ENCODE measurements at places on chromosomes 6 and 20. TPM values are rescaled to one million over a fixed set of nuclear protein-coding genes. Genes with fewer than 3 reads are reported as not detected.

- no peak for DNase-seq
These were observed 13.0 kb downstream of the SLC35F1 start for GRCh38 chr6:117919775-117920729.

DNA sequence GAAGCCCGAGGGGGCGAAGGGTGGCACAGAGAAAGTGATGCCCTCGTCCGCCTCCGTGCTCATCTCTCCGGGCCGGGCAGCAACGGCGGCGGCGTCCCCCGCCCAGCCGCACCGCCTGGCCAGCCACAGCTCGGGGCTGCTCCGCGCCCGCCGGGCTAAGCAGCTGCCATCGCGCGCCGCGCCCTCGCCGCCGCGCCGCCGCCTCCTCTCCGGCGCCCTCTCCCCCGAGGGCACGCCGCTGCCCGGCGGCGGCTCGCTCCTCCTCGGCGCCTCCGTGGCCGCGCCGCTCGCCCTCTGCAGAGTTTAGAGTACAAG lies 225 bp downstream of the MAP3K5 start:
- DNase-seq, result no peak

The LINC00237 gene
- total RNA-seq, result not detected

DNA sequence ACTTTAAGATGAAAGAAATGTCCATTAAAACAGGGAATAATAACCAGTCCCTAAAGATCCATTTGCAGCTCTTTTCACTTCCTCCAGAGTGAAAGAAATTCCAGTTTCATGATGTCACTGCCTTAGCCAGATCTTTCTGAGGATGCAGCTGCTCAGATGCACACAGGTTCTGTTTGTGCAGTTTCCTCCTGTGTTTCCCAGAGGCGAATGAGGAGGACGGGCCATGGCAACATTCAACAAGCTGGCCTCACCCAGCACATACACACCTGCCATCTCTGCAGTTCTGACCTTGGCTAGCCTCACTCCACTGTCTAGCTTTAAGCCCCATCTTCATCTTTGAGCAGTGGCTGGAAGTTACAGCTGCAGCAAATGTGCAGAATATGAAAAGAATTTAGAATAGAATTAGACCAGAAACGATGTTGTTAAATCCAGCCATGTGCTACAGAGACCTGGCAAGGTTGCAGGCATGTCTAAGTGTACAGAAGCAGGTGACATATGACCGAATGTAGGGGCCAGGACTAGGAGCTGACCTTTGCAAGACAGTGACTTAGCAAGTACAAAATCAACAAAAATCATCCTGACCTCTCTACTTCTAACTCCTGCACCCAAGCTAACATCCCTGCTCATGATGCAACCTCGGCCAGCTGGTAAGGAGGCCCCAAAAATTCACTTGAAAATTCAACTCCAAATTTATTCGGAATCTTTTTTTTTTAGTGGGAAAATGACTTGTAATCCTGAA lies 35.0 kb downstream of the FAM50B start:
- DNase-seq, result no peak

DNA sequence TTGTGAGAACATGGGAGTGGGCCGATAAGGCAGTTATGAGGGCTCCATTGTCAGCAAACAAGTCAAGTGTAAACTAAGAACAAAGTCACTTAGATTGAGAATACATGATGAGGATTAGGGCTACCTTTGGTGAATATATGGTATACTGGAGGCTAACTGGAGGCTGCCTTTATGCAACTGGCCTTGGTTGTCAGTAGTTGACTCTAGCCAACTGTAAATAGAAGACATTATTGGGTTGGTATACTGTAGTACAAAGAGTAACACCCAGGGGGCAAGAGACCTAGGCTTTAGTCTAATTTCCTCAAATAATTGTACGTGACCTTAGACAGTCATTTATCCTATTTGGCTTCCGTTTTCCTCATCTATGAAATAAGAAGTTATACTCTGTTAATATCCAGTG lies 235.2 kb downstream of the ARID1B start:
- no peak for DNase-seq

The ADGRF5 gene
- 4.9 TPM for total RNA-seq

DNA sequence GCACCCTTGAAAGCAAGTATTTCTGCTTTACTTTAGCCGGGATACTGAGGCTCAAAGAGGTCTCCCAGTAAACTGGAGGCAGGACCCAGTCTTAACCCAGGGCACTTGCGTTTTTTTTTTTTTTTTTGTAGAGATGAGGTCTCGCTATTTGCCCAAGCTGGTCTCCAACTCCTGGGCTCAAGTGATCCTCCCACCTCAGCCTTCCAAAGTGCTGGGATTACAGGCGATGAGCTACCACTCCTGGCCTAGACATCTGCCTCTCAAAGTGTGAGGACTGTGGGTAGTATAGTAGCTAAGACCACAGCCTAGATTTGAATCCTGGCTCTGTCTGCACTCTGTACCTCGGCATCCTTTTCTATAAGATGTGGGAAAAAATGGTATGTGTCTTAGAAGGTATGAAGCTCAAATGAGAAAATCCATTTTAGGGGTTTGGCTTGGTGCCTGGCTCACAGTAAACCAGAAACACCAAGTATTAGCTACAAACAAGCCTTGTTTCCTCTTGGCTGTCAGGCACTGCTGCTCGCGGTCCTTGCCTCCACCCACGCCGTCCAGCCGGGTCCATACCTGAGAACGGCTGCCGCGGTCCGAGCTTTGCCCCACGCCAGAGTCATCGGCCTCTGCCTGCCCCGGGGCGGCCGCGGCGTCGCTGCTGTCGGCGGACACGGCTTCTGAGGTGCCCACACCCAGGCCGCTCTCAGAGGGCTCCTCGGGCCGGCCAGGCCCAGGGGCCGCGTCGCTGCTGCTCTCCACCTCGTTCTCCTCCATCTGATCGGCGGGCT lies 1.2 kb downstream of the ZNF335 start:
- no peak for DNase-seq

DNA sequence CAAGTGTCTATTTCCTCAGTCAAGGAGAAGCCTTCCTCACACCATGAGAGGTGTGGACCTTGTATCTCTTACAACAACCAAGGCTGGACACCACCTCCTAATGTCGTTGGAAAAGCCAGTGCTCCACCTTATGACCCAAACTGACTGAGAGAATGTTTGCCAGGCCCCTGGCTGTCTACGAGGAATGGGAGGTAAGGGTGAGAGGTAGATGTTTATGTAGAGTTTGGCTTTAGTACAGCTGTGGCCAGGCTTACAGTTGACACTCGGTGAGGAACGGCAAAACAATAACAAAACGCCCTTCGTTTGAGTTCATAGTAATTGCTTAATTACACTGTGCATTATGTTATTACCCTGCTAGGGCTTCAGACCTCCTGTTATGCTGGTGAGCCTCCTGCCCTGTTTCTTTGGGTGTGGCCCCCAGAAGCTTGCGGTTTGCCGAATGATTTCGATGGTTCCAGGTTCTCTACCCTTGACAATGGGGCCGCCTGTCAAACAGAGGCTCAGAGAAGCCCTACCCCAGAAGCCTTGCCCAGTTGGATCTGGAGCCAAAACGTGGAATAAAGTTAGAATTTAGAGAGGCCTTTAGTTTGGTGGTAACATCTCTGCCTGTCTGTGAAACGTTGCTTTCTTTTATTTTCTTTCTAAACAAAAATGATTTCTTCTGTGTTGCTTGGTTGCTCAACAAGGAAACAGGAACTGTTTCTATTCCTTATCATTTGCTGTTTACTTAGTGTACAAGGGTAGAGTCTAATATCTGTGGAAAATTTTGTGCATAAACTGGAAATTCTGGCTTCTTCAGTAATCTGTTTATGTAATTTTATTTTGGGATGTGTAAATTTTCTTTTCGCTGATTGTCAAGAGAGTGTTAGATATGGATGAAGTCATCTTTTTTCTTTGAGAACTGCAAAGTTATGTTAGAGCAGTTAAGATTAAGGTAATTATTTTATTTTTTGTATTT lies 60.4 kb upstream of the FOXQ1 start:
- no peak for DNase-seq

DNA sequence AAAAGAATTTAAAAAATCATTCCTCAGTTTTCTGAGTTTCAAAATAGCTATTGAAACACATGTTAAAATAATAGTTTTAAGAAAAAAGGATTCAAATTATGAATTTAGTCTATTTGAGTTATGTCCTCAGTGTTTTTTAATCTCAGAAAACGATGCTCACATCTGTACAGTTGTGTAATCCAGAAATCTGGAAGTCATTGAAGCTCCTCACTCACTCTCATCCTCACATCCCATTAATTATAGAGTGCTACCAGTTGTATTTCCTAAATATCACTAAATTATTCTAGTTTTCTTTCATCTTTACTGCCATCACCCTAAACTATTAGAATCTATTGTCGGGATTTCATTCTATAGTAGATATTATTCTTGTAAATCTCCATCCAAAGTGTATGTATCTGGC lies 234.7 kb upstream of the RIMS1 start:
- DNase-seq, result no peak

GRCh38 chr6:155152211-155153076 lies 111.4 kb upstream of the CLDN20 start:
- DNase-seq, result no peak

DNA sequence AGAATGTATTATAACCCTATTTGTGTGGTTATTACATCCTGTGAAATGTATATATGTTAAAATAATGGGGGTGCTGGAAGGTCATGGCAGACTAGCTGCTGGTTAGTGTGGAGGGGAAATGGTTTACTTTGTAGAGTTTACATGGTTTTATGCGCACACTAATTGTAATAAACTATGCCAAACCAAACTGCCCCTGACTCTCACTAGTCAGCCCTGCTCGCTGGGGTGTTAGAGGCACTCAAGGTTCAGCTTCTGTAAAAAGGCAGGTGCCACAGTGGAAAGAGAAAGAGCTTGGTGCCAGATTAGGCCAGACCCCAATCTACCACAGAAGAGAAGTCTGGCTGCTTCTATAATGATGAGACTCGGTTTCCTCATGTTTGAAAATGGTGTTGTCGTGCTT lies 52.7 kb downstream of the GOPC start:
- DNase-seq, result no peak

The DOK5 gene
- total RNA-seq, result 0.08 TPM

The OR2H2 gene
- not detected for total RNA-seq

DNA sequence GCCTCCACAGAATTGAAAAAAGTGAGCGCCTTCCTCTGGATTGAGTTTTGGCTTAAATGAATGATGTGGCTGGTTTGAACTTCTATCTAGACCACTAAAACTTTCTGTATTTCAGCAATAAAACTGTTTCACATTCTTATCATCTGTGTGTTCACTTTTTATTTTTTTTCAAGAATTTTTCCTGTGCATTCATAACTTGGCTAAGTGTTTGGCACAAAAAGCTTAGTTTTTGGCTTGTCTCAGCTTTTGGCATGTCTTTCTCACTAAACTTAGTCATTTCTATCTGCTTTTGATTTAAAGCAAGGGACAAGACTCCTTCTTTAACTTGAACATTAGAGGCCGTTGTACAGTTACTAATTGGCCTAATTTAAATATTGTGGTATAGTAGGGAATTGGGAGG lies 1015.1 kb downstream of the EPHA7 start:
- DNase-seq, result no peak

The SNRPB gene
- 111 TPM for total RNA-seq

DNA sequence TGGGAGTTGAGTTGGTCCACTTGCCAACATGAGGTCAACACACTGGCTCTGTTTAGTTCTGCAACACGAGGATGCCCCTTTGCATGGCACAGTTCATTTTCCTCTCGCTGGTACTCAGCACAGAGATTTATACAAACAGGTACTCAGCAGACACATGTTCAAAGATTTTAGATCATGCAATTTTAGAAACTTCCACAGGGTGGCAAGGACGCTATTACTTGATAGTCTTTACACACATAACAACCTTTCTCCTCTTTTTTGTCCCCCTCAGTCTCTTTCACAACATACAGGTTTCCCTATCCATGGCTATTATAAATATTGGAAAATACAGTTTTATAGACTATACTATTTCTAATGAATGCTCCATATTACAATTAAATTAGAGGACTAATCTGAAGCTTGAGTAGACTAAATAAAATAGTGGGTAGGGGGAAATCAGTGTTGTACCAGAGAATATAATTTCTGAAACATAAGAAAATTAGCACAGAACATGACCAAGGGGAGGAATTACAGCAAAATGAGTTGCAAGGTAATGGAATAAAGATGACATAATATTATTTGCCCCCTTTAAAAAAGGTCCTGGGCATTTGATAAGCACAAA lies 331.8 kb upstream of the BTBD3 start:
- no peak for DNase-seq

DNA sequence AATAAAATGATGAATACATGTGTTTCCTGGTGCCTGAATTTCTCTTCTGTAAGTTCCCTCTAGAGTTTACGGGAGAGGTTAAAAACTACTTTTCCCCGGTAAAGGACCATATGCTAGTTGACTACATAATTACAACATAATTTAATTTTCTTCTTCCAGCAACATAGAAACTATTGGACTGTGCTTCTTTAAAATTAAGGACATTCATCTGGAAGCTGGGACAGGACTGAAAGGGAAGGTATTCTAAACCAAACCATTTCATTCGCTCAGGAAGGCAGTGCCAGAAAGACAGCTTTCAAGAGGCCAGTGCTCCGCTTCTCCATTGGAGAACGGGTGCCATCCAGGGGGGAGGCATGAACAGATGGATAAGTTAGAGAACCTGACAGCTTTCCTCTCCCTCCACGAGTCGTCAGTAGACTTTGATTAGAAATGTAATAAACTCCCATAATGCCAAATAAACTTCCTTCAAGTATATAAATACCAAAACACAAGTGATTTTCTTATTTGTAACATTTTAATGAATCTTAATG lies 458.0 kb upstream of the SOX4 start:
- no peak for DNase-seq

DNA sequence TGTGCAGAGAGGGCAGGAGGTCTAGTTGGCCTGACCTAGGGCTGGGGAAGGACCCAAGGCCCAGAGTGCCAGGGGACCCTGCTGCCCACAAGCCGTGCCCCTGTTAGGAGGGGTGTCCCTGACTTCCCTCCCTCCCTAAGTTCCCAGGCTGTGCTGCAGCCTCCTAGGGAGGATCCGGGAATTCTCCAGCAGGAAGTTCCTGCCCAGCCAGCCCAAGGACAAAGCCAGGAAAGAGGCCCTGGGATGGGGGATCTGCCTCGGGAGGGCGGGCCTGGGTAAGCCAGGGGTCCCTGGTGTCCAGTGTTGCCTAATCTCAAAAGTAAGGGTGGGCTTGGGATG lies 9.3 kb upstream of the BAK1 start:
- no peak for DNase-seq

- no peak for DNase-seq
These were observed 81.2 kb downstream of the SPTLC3 start for GRCh38 chr20:13089950-13090469.

- no peak for DNase-seq
These were observed 6.9 kb upstream of the CD93 start for GRCh38 chr20:23092861-23093495.

All from liver (tissue), 10 donors.